GM13976 (cell line): ENCODE measurements at places on chromosomes 3 and 15.

GRCh38 chr3:65551945-65552344, 486.8 kb downstream of the MAGI1 start:
- DNase-seq = no peak

- no peak for DNase-seq
Measured at GRCh38 chr3:112619295-112619694, 21.6 kb downstream of the CCDC80 start.

DNA sequence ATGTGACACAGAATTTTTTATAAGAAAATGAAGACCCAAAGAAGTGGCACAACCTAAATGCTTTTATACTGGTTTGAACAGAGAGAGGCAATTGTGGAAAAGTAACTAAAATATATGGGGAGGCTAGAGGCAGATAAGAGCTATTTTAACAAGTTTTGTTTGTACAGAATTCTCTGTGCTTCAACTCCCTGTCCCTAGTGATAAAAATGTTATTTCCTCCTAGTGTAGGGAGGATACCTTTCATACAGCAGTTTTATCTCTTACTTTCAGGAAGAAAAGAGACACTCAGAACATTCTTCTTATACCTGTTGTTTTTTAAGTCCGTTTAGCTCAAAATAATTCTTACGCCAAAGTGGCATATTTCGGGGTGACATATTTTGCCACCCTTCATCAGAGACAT, 21.2 kb upstream of the ZNF639 start:
- no peak for DNase-seq

DNA sequence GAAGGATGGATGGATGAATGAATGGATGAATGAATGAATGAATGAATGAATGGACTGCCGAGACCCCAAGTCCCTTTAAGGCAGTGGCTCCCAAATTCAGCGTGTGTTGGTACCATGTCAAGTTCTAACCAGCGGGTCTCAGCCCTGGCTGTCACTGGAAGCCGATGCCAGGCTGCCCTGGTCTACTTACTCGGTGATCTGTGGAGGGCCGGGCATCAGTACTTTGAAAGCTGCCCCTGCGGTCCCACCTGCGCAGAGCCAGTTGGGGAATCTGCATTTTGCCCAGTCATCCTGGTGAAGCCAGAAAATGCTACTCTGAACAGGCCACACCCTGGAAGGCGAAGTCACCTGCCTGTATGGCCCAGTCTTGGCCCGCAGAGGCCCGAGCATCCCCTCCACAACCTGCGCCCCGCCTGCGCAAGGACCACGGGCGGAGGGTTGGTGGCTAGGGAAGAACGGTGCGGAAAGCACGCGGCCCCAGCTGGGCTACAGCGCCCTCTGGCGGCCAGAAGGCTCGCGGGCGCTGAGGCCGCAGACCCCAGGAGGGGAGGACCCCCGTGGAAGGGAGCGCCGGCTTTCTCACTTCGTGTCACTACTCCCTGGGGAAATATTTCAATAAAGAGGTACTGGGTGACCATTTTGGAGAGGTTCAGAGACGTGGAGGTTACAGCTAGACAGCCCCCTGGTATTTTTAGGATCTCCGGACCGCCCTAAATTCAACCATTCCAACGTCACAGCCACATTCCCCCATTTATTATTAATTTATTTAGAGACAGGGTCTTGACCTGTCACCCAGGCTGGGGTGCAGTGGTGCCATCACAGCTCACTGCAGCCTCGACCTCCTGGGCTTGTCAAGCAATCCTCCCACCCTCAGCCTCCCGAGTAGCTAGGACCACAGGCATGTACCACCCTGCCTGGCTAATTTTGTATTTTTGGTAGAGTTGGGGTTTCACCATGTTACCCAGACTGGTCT, 34.9 kb downstream of the PRKCD start:
- DNase-seq = peak; percentile 87

GRCh38 chr3:171840811-171841619, 2.1 kb upstream of the TMEM212 start:
- DNase-seq = no peak

DNA sequence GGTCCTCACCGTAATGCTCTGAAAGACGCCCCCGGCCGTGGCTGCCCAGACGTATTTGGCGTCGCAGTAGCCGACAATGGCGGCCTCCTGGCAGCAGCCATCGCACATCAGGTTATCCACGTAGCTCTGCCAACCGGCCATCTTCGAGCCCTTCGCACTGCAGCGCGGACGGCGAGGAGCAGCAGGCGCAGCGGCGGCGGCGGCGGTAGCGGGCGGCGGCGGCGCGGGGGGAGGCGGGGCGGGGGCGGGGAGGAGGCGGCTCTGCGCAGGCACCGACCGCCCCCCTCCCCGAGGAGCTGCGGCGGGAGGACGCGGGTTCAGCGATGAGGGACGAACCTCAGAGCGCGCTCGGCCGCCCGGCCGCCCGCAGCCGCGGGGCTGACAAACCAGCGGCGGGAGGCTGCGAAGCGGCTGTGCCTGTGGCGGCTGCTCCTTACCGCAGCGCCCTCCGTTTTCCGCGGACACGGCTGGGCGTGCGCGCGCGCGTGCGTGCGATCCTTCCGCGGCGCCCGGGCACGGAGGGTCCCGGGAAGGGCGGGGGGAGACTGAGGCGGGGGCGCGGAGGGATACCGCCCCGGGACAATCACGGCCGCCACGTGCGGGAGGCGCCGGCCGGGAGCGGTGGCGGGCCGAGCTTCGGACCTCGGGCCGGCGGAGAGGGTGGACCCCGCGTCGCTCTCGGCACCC, at the start of gene PFN2:
PFN2 (minus strand) TSS at position 180 of the 687 bp plus-strand sequence; CDS start at position 141, 39 bp downstream.
- peak; percentile 69 for DNase-seq

DNA sequence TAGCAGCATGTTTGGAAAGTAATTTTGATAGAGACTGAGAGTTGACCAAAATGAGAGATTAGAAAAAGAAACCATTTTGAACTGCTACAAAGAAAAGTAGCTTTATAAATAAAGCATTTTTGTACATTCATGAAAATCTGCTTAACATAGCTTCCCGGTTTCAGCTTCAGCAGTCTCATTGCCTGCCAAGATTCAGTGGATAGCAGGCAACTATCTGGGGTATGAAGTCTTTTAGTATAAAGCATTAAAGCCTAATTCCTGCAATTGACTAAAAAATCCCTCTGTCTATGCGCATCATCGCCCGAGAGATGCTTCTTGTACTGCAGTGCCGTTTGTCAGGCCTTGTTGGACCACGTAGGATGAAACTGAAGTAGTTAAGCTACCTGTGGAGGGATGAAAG, 588.4 kb downstream of the NAALADL2 start:
- DNase-seq = no peak

- DNase-seq = no peak
Measured at GRCh38 chr3:61331929-61332552, 80.8 kb upstream of the FHIT start.

DNA sequence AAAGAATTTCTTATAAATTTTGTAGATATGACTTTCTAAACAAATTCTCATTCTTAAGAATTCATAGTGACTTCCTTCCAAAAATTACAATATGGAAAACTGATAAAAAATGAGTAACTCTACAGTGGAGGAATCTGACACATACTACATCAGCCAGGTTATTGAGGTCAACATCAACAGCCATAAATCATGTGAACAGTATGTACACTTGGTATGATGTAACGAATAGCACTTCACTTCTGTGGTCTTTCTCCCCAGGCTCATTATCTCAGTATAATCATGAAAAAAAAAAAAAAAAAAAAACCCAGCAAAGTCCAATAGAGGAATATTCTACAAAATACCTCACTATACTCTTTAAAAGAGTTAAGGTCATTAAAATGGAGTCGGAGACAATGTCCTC, 111.2 kb upstream of the SUCLG2 start:
- no peak for DNase-seq

DNA sequence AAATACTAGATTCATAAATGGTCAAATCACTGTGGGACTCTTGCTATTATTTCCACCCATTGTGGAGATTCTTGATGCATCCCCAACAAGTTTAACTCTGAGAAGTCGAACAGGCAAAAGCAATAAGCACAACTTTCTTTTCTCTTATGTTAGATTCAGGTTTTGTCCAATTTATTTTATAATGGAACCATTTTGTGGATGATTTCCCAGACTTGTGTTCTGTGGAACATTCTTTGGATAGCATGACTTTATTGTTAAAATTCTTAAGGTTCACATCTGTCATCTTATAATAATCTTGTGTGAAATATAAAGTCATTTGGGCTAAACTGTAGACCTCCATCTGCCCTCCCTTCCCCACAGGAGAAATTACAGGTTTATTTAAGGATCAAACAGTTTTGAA, 213.7 kb downstream of the LPP start:
- no peak for DNase-seq

DNA sequence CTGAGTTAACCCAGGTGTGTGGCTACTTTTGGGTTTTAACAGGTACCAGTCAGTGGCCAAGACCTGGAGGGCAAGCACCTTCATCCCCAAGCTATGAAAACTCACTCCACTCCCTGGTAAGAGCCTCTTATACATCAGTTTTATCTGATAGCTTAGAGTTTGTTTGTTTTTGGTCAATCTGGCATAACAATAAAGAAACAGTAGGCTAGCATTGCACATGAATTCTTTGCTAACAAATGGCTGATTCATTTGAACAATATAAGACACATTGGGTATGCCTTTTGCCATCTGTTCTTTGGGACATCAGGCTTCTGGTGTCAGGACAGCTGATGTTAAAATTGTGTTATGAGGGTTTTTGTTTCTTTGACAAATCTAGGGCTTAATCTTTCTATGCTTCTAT, 125.0 kb upstream of the CGNL1 start:
- DNase-seq = no peak

- no peak for DNase-seq
Measured at GRCh38 chr3:39284457-39284881, 4.6 kb upstream of the CX3CR1 start.

GRCh38 chr15:63015618-63016017, 26.9 kb upstream of the TPM1 start:
- no peak for DNase-seq

GRCh38 chr3:24802614-24803013, 308.0 kb upstream of the THRB start:
- DNase-seq = peak; percentile 13

DNA sequence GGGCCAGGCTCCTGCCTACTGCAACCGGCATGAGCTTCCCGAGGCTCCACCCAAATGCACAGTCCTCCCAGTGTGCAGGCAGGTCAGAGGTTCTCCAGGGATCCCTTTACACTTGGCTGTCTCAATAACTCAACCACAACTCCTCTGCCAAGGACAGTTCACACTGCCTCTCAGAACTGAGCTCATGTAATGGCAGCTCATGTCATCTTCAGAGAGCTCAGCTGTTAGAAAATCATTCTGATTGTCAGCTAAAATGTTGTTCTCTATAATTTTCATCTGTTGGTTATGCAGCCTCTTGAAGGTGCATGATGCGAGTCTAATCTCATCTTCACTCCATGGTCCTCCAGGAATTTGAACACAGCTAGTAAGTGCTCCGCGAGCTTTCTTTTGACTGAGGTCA, 76.7 kb downstream of the SST start:
- no peak for DNase-seq

GRCh38 chr15:27705056-27705455, 394.1 kb downstream of the OCA2 start:
- DNase-seq = no peak

DNA sequence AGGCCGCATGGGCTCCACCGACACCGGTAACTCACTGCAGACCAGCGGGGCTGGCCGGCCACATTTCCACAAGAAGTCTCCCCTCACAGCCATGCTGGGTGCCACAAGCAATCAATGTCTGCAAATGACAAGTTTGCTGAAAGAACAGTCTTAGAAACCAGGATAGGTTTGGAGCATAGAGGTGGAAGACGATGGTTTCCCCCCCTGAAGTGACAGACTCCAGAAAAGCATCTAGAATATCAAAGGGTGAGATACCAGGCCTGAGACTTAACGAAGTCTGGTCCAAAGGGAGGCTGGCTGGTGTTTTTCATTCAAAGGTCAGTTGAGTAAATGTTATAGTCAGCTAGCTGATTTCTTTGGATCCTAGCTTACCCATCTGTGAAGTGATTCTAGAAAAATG, 50.0 kb upstream of the WNT5A start:
- DNase-seq = no peak

GRCh38 chr3:79018265-79018664, 749.5 kb downstream of the ROBO1 start:
- DNase-seq = no peak

GRCh38 chr3:29026959-29027358, 253.9 kb upstream of the RBMS3 start:
- no peak for DNase-seq

- DNase-seq = no peak
Measured at GRCh38 chr3:129123314-129124060, 1.9 kb upstream of the RAB43 start.

GRCh38 chr3:175426805-175427204, 567.7 kb downstream of the NAALADL2 start:
- no peak for DNase-seq

DNA sequence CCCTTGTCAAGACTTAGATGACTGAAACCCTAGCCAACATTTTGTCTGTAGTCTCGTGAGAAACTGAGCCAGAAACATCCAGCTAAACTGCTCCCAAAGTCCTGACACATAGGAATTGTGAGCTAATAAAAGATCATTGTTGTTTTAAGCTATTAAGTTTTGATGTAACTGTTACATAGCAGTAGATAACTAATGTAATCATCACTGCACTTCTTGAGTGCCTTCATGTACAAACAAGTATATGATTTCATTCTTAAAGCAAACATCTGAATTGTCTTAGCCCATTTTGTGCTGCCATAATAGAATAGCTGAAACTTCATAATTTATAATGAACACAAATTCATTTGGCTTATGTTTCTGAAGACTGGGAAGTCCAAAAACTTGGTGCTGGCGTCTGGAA, 87.3 kb downstream of the NSUN3 start:
- DNase-seq = no peak

GRCh38 chr15:27681038-27681437, 418.1 kb downstream of the OCA2 start:
- no peak for DNase-seq
